ENCODE measurements at places on chromosomes 1 and 21.

- DNase-seq = no peak
These were observed 4.7 kb downstream of the IRF6 start for GRCh38 chr1:209800984-209801834.

DNA sequence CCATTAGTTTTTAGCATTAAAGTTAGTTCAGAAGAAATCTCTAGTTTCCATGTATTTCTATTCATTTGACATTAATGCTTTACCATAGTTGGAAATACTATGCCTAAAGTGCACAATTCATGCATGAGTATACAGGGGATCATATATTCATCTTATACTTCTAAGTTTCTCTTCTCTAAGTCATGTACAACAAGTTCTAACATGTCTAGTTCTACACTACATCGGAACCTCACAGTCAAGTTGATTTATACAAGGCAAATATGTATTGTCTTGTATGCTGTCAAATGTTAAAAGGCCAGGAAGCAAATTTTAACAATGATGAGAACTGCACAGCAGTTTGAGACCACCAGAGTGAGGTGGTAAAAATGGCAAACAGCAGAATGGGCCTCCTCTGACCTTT lies 22.9 kb upstream of the MOB3C start:
- DNase-seq = no peak

DNA sequence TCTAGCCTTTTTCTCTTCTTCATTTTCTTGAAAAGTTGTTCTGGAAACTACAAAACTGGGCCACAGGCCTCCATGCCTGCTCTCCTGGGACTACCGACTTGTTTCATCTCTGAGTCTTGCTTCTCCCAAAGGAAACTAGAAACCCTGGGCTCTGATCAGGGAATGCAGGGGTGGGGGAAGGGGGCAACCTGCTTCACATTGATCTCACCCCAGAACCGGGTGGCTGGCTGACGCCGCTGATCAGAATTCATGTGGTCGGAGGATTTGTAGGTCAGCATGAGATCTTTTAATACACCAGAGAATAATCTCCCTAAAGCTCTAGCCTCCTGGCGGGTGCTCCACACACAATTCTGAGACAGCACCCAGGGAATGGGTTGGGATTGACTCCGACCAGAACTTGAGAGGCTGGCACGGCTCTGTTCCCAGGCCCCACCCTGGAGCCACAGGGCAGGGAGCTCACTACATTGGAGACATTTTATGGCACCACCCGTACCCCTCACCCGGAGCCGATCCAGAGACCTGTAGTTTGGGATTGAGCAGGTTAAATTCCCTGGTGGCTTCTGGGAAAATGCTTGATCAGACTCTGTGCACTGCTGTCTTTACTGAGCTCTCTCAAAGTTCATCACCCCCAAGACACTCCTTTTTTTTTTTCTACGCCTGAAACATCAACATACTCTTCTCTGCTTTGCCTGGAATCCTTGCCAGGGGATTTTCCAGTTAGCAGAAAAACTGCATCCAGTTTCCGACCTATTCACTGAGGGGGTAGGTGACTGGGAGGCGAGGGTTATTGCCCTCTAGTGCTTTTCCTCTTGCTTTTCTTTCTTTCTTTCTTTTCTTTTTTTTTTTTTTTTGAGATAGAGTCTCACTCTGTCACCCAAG lies 12.2 kb upstream of the ARHGEF10L start:
- DNase-seq = no peak

- no peak for DNase-seq
These were observed 2.1 kb upstream of the RGS1 start for GRCh38 chr1:192573499-192573898.

- DNase-seq = no peak
These were observed 91.5 kb downstream of the IER5 start for GRCh38 chr1:181179987-181180365.

DNA sequence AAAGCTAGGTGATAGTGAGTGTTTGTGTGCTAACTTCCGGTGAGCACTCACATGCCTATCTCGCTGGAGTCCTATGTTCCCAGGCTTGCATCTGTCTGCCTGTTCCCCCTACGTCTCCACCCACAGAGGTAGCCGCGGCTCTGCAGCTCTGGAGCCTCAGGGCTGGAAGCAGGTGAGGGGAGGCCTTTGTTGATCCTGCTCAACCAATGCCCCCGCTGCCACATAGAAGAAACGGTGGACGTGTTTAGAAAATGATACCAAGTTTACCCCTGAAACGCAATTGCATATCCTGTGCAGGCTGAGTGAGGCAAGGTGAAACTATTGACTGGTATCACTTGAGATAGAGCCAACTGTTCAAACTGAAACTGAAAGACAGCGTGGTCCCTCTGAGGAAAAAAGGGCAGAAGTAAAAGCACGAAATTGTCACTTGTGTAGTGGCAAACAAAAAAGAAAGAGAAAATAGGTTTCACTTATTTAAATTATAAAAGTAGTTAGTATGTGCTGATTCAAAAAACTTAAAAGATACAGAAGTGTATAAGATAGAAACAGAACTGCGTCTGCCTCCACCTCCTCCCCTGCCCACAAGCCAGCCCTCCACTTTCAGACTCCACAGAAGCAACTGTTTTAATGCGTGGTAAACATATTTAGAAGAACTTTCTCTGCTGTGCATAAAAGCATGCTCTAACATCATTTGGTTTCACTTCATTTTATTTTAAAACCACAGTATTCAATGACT lies 38.6 kb upstream of the ETS2 start:
- peak; percentile 75 for DNase-seq

DNA sequence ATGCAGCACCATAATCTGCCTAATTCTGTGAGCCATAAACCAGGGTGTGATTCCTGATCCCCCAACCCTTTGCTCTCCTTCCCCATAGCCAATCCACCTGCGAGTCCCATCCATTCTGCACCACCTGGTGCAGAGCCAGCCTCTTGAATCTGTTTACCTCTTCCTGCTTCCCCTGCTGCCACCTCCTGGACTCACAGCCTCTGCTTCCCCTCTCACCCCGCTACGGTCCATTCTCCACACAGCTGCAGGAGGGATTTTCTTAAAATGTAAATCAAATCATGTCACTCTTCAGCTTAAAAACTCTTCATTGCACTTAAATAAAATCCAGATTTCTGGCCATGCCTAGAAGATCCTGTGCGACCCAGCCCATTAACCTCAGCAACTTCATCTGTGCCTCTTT lies 186.7 kb downstream of the FOXD2 start:
- DNase-seq = no peak

DNA sequence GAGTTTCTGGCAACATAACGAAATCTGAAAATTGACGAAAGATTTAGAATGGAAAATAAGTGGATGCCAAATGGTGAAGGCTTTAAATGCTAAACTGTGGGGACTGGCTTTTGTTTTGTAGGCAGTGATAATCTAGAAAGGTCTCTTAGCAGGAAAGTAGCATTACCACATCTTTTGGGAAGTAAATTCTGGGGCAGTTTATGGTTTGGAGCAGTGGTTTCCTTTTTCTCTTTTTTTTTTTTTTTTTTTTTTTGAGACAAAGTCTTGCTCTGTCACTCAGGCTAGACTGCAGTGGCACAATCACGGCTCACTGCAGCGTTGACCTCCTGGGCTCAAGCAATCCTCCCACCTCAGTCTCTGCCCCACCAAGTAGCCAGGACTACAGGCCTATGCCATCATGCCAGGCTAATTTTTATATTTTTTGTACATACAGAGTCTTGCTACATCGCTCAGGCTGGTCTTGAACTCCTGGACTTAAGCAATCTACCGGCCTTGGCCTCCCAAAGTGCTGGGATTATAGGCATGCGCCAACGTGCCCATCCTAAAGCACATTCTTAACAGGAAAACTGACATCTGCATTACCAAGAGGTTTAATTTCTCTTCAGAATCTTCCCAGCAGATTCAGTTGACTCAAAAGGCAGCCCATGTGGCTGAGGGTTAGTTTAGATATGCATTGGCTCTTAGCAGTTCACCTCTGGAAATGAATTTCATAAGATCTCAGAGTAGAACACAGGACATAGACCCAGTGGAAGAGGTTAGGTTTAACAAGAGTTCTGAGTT lies 32.9 kb downstream of the C21orf91 start:
- no peak for DNase-seq

- DNase-seq = no peak
These were observed 44.3 kb upstream of the CAPZB start for GRCh38 chr1:19529664-19530063.

All from B cell (primary cell).